Activated CD4-positive, alpha-beta memory T cell treated with anti-CD3 and anti-CD28 coated beads for 36 hours (primary cell): ENCODE measurements at places on chromosomes 13 and 19.

DNA sequence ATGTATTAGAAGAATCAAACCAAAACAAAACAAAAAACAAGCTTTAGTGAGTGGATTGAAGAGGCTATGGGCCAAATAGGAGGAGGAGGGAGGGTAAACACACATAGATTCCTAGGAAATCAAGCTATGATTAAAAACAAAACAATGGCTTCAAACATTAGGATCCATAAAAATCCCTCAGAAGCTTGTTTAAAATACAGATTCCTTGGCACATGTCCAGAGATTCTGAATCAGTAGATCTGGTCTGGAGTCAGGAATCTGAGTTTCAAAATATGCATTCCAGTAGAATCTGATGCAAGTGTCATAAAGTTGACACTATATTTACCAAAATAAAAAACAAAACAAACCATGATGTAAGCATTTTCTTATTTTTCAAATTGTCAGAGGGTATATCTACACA, 692.8 kb upstream of the SGCG start:
- no peak for DNase-seq

DNA sequence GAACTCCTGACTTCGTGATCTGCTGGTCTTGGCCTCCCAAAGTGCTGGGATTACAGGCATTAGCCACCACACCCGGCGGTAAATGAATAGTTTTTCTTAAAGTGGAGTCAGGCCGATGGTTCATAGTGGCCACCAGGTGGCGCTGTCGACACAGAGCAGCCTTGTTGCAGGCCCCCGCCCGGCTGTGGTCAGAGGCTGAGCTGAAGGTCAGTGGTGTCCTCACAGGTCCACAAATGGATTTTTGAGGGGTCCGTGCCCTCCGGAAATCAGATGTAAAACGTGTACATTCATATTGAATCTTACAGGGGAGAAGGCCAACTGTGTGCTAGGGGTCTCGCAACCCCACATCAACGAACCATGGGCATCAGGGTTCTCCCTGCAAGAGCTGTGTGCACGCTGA, 13.4 kb upstream of the WDR18 start:
- no peak for DNase-seq

- no peak for DNase-seq
Measured at GRCh38 chr13:51728972-51729371, 75.0 kb downstream of the DHRS12 start.

DNA sequence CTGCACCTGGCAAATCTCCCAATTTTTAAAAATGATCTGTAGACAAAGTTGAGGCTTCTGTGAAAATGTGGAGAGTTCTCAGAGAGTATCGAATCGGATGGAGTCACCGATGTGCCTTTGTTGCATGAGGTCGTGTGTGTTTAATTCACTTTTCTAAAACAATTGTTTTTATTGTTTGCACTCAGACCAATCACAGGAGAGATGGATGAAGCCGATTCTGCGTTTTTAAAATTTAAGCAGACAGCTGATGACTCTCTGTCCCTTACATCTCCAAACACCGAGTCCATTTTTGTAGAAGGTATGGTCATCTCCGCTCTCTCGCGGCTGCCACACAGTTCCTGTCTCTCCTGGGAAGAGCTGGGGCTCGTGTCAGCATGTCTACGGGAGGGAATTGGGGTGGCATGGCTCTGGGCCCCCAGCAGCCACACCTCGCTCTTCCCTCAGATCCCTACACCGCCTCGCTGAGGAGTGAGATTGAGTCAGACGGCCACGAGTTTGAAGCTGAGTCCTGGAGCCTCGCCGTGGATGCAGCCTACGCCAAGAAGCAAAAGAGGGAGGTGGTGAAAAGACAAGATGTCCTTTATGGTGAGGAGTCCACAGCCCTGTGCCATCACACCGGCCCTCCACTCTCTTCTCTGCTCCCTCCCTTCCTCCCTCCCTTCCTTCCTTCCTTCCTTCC, 47.2 kb downstream of the PEX11G start:
- DNase-seq, result no peak

GRCh38 chr19:45995715-45996385, 583 bp downstream of the CCDC61 start:
- DNase-seq, result no peak

DNA sequence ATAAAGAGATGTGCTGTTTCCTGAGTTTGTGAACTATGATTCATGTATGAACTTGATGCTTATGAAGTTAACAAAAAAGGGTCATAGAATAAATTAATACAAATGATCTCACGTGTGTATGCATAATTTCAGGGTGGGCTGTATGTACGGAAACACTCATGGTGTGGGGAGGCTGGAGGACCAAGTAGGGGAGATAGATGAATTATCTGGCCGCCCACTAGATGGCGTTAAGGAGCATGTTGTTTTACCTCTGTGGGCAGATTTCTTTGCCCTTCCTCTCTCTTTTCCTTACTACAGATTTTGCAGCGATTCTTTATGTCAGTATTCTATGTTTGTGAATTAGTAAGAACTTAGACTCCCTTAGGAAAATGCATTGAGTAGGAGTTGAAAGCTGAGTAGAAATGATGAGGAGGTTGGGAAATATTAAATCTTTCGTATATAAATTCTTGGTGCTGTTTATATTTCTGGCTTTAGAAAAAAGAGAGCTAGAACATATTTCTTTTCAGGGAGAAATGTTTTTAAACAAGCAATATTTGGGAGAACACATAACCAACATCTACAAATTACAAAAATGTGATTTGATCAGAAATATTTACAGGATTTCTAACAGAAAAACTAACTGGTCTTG, 47.4 kb upstream of the TMTC4 start:
- DNase-seq, result peak; percentile 62

DNA sequence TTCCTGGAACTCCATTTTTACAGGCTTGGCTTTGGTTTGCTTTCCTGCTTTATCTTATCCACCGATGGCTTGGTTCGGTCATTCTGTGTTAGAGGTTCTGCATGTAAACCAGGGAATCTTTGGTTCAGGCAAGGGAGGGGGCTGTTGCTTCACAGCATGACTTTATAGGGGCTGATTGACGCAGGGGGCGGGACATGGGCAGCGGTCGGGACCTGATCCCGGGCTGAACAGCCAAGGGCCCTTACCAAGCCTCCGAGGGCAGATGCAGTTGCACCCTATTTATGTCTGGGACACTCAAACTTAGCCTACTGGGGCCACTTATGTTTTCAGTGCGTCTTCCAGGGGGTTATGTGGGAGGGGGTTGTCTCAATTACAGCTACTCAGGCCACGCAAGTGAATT, 312.4 kb downstream of the ZNF536 start:
- DNase-seq, result no peak

DNA sequence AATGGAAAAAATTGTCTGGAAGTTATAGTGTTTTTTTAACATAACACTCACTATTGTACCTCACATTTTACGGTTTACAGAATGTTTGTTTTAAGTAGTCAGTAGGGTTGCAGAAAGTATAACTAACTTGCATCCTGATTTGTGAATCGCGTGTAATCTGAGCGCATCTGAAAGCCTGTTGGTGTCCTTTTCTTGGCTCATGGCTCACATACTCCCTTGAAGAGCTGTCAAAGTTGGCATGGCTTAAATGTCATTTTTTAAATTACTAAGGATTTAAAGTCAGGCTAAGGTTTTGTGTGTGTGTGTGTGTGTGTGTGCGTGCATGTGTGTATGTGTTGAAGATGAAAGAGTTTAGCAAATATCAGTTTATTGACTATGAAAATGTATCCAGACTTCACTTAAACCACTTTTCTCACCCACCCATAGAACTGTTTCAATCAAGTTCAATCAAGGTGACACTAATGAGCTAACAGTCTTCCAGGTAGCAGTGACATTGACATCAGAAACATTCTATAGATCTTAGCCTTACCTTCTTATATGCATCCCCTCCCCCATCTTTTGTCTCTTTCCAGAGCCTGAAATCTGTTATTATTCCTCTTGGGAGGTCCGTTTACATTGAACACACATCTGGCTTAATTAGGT, 480.4 kb upstream of the SGCG start:
- no peak for DNase-seq

DNA sequence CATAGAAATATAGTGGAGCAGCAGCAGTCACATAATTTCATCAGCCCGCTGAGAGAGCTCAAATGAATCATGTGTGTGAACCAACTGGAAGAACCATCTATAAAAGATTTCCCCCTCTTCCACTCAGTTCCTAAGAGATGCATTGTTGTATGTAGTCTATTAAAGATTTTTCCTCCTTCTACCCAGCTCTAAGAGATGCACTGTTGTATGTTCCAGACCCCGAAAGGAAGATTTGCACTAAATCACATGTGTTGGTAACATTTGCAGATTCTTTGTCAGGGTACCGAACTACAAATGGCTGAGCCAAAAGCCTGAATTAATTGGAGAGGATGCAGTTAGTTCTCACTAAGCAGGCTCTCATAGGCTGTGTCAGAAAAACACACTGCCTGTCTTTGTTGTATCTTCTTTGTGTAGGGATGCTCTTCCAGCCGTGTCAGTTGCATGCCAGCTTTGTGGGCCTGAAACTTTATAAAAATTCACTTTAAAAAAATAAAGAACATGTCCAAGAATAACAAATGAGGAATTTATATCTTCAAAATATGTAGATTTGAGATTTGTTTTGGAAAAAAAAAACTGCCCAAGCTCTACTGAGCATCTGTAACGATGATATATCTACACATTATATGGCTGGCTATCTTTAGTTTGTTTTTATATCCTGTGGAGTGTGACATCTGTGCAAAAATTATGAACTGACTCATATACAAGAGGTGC, 223.1 kb downstream of the MZT1 start:
- no peak for DNase-seq

DNA sequence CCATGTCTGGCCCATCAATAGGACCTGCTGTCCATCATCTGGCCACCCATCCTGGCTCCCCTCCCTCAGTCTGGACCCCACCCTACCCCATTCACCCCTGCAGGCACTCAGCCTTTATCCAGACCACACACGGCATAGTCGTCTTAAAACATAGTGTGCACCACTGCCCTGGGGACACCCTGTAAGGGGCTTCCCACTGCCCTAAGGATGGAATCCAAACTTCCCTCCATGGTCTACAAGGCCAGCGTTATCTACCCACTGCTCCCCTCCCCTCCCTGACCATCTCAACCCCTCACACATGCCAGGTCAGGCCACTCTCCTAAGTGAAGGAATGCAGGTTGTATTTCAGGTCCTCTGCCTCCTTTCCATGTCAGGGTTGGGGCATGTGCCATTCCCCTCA, 352.7 kb upstream of the ZNF507 start:
- no peak for DNase-seq

GRCh38 chr19:13012690-13013608, 17.7 kb downstream of the NFIX start:
- DNase-seq, result peak; percentile 59
